ENCODE measurements at places on chromosomes 16 and 17.

GRCh38 chr17:73625991-73626673 is 18.1 kb downstream of the SDK2 start:
- no peak for DNase-seq

DNA sequence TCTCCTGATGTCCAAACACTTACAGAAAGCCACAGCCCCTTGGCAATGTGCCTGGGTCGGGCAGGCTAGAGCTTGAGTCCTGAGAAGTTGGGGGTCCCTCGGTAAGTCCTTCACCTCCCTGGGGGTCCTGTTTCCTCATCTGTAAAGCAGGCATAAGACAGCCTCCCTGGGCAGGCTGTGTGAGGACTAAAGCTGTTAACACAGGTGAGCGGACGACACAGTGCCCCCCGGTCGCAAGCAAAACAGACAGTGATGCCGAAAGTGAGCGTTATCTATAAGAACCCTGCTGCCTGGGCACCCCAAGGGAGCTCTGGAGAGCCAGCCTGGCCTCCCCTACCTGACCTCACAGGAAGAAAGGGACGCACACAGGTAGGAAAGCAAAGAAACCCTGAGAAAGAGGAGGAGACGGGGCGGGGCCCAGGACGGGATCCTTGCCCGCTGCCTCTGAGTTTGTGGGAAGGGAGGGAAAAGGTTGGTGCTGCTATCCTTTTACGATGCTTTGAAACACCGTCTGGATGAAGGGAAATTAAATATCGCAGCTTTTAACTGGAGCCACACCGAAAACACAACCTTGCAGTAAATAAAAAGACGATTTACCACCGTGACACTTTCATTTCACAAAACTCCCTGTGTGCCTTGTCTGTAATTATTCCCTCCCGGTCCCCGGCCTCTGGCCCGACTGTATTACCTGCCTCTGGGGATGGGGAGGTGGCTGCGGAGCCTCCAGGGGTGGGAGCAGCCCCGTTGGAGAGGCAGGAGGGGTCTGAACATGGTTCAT is 67.1 kb downstream of the ENGASE start:
- no peak for DNase-seq

DNA sequence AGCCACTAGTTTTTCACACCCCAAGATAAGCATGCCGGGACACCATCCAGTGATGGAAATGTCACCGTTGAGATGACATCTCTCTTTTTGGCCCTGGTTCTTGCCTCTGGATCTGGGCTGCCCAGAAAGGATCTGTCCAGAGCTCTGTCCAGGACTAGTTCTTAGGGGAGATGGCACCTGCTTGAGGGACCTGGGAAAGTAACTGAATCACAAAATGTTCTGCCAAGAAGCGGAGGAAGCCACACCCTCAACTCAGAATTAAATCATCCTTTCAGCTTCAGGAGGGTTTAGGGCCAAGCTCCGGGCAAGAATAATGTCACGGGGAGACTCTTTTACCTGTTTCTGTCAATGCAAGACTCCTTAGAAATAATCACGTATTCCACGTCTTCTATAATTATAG is 248.6 kb downstream of the MAF start:
- DNase-seq = no peak

- DNase-seq = no peak
Observed at GRCh38 chr16:82713778-82714177, 87.0 kb downstream of the CDH13 start.

- DNase-seq = peak; percentile 61
Observed at GRCh38 chr17:19383681-19384470, 3.1 kb downstream of the MFAP4 start.

DNA sequence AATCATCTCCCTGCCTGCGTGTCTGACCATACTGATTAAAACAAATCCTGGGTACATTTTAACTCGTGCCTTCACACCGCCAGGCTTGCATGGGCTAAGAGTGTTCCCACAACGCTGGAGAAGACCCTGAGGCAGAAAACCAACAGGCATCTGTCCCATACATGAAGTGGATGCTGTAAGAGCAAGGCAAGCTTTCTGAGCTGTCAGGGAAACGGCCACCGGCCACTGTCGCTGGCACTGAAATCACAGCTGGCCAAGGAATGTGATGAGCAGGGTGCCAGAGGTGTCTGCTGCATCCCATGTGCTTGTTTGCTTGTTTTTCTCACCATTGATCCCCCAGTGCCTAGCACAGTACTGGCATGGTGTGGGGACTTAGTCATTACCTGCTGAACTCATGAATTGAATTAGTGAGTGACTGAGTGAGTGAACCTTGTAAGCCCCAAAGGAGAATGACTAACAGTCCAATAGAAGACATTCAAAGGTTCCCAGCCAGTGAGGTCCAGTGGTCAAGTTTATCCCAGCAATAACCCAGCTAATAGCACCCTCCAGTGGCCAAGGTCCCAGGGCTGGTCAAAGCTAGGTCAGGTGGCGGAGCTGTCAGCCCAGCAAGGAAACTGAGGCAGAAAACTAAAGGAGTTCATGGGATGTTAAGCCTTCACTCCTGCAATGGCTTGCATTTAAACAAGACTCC is 92.7 kb upstream of the CDH5 start:
- no peak for DNase-seq

- DNase-seq = no peak
Observed at GRCh38 chr17:36627101-36627500, 25.7 kb downstream of the MRM1 start.

DNA sequence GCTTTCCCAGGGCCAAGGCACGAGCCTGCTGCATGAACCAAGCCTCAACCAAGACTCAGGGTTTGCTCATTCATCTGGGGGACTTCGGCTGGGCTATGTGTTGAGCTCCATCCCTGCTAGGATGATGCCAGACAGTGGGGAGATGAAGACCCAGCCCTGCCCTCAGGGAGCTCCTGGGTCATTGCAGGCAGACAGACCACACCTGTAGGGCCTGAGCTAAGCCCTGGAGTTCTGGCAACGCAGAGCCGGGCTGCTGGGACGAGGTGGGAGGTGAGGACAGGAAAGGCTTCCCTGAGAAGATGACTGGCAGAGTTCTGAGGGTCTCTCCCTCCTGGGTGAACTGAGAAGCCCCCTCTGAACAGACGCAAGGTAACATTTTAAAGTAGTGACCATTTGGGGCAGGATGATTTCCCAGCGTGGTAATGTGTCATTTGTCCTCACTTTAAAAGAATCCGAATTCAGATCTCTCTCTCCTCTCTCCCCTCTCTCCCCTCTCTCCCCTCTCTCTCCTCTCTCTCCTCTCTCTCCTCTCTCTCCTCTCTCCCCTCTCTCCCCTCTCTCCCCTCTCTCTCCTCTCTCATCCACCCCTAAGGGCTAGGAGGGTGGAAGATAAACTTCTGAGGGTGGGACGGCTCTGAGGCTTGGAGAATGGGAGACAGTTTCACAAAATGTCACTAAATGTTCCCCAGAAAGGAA is 98.4 kb downstream of the MGAT5B start:
- no peak for DNase-seq

DNA sequence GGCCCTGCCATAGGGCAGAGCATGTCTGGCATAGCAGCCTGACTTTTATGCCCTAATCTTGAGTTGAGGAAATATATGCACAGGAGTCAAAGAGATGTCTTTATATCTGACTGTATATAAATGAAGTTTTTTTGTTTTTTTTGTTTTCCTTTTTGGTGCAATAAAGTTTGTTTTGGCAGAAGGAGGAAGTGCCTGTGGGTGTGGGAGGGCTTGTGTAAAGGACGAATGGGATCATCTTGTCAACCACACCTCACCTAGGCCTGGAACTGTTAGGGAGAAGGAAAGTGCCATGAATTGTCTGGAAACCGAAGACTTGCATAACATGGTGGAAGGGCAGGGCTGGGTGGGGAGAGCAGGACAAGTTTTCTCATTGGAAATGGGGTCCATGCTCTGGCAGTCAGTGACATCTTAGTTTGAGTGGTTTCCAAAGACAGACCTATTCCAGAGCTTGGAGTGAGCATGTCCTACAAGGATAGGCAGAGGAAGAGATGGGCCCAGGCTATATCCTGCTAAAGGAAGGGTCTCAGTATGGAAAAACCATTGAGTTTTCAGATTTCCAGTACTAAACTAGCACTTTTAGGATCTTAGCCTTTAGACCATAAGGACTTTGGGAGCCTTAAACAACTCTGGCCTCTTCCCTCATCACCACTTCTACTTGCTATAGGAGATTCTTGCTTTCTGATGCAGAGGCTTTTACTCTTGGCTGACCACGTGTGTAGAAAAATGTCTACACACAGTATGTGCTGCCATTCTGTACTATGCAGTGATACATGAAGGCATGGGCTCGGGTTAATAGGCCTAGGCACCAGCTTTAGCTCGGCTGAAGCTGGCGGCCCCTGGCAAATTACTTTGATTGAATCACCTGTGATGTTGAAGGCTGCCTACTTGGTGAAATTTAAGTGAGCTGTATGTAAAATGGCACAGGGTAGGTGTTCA is 15.5 kb downstream of the SNF8 start:
- no peak for DNase-seq

GRCh38 chr16:11488304-11488703 is 98.4 kb downstream of the LITAF start:
- DNase-seq = no peak

GRCh38 chr17:76535788-76536510 is 1.6 kb downstream of the CYGB start:
- no peak for DNase-seq

- DNase-seq = no peak
Observed at GRCh38 chr17:40251576-40251975, 32.5 kb downstream of the WIPF2 start.

GRCh38 chr17:50865060-50865867 is 890 bp downstream of the TOB1 start:
- DNase-seq = peak; percentile 78

DNA sequence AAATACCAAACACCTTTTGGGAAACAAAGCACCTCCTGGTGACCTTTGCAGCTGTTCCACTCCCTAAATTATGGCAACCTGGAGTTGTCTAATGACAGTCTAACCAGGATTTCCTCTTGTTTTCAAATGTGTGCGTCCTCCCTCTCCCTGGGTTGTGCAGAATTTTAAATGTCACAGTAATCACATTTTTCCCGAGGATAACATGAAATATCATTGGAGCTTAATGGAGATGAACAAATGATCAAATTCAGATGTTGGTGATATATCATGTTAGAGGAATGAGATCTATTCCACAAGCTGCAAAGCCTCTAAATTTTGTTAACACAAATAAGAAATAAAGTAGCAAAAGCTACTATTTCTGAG is 86.9 kb upstream of the HLF start:
- no peak for DNase-seq

GRCh38 chr16:49767414-49767813 is 88.5 kb downstream of the ZNF423 start:
- DNase-seq = no peak

DNA sequence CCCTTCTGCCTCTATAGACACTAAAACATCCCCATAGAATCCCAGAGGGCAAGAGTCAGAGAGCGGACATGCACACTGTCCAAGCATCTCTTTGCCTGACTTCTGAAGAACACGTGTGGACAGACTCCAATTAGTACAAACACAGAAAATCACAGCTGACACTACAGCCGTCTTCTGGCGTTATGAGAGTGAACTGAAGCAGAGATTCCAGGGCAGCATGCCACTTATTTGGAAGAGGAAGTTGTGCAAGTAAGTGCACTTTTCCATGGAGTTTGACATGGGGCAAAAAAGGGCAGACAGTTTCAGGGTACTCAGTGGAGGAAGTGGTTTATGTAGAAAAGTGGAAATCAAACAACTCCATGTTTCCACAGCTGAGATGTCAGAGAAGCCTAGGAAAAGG is 16.8 kb upstream of the ZNF287 start:
- no peak for DNase-seq

DNA sequence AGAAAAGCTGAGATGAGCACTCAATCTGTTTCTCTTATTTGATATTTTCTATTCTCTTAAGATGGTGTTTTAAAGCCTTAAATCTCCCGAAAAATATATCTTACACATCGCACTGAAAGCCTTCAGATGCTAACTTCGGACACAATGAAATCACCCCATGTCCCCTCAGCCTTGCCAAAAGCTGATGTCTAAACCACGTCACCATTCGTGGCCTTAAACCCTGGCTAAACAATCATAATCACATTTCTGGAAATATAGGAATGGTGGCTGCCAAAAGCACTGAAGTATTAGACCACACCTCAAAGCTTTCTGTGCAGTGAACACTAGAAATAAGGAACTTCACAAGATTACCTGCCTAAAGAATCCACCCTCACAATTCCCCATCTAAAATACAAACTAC is 402.7 kb downstream of the SOX9 start:
- DNase-seq = no peak

- no peak for DNase-seq
Observed at GRCh38 chr17:40607641-40608040, 40.0 kb downstream of the SMARCE1 start.

DNA sequence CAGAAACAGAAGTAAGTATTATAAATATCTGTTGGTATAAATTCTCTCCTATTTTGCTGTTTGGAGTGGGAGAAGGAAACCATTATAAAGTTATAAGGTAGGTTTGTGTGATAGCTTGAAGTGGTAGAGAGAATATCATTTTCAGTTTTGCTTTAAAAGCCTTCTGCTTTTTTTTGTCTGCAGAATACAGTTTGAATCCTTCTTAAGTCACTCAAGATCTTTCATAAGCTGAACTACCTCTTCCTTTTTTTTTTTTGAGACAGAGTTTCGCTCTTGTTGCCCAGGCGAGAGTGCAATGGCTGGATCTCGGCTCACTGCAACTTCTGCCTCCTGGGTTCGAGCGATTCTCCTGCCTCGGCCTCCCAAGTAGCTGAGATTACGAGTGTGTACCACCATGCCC is 9.0 kb downstream of the ATAD5 start:
- no peak for DNase-seq

DNA sequence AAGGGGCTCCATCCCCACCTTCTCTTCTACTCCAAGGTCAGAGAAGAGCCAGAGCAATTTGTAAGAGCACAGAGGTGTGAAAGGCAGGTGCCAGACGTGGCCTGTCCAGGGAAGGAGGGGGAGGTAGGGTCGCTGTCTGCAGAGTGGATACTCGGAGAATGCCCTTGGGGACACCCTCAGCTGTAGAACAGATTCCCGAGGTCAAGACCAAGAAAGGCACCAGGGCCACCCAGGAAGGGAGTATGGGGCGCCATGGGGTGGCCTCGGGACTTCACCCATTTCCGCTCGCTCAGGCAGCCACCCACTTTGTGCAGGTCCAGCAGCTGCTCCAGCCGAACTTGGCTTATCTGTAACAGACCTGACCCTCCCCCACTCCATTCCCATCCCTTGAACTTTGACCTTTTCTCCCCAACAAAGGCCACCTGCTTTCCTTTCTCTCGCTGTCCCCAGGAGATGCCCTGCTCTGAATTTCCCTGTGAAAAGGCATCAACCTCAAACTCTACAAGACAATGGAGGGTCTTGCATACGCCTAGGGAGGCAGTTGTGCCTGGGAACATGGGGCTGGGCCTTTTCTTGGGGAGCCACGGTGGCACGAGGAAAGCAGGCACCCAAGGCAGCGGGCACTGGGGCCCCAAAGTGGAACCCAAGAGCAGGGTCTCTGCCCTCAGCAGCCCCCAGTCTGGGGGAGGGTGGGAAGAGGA is 11.3 kb upstream of the AXIN2 start:
- DNase-seq = no peak

GRCh38 chr16:70563636-70564035 is 40.0 kb downstream of the SF3B3 start:
- no peak for DNase-seq
